ENCODE measurements at places on chromosomes 6 and 20.

- DNase-seq: no peak
Measured at GRCh38 chr20:19747903-19748302, 10.2 kb upstream of the RIN2 start.

DNA sequence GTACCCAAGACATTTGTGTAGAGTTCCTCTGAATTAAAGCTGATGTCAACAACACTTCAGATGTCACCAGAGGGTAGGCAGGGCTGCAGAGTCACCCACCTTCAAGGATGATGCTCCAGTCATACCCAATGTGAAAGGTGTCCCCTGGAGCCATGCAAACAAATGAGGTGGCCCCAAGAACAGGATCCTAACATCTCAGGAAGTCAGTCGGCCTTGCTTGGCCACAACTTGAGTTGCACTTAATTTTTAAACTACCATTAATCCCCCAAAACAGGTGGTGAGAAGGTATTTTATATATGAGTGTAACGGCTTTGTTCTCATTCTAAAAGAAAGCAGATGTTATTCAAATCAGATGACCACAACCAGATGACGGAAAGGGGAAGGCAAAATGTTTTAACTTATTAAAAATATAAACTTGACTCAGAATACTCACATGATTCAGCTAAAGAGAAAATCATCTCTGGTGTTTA lies 21.1 kb upstream of the SERPINB1 start:
- DNase-seq: peak; percentile 83

DNA sequence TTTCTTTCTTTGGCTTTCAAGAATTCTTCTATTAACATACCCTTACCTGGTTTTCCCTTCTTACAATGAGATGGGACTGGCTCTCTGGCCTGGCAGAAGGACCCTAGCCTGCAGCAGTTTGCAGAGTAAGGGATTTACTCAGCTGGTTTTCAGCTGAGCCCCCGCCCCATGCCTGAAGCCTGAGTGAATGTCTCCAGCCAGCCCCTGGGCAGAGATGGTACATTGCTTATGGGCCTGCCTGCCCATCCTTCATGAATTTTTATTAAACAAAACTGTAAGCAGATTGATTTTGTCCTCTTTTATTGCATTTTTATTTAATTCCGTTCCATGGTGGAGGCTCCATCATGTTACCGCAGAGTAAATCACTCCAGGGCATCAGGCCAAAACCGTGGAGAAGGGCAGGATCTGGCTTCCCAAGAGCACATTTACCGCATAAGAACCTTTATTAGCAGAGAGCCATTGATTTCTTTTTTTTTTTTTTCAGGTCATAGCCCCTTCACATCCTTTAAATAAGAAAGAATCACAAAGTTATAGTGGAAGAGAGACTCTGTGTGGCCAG lies 316.2 kb downstream of the DHX35 start:
- no peak for DNase-seq

DNA sequence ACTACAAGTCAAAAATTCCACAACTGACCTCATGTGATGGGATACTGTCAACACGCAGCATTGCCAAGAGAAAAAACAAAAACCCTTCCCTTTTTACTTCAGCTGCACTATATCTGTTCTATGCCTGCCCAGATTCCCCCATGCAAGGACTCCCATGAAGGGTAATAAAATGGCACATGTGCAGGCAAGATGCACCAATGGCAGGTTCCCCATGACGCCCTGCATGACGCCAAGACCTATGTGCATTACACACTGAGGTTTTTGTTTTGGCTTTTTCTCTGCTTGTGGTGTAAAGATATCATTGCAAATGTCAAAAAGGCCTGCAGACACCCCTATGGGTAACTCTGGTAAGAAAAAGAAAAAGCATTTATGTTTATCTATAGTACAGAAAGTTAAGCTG lies 403.4 kb downstream of the HDGFL1 start:
- DNase-seq: no peak

DNA sequence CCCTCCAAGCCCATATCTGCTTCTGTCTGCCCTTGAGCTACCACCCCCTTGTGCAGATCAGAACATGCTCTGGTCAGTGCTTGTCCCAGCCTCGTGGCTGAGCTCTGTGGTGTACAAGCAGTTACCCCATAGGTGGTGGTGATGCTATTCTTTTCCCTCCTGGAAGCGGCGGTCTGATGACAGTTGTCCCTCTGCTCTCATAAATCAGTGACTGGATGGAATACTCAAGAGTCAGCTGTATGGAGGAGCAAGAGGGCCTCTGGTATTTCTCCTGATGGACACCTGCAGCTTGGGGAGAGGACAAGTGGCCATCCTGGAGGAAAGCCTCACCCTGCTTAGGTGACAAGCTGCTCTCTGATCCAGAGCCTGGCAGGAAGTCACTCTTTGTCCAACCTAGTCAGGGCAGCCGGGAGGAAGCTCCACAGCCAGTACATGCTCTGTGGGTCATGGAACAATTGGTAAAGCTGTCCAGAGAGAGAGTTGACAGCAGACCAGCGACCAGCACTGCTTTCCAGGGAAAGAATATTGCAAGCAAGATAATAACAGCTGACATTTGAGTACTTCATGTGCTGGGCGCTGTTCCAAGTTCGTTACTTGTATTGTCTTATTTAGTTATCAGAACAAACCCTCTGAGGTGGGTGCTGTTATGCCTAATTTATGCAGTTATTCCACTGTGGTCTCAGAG lies 47.1 kb downstream of the SCAND1 start:
- no peak for DNase-seq

- no peak for DNase-seq
Measured at GRCh38 chr6:31831350-31832215, 4.0 kb downstream of the HSPA1B start.

DNA sequence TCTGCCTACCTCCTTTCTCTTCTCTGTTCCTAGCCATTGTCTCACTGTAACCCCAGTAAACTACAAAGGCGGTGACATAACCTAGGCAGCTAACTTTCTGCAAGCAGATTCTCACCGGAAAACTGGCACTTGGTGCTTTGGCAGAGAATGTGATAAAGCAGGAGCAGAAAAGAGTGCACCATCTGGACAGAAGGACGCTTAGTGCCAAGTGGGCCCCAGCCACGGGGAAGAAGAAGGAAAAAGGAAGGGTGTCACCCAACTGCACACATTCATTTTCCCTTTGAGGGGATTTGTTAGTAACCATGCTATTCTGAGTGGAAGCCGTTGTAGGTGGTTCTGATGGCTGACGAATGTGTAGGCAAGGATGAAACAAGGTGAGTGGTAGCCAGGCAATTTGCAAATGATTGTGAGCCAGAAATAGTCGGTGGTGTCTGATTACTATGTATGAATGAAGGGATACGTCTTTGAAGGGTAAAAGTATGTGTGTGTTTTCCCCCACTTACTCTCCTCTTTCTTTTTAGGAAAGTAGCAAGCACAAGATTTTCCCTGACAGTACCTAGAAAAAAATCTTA lies 148.3 kb upstream of the STXBP5 start:
- no peak for DNase-seq

DNA sequence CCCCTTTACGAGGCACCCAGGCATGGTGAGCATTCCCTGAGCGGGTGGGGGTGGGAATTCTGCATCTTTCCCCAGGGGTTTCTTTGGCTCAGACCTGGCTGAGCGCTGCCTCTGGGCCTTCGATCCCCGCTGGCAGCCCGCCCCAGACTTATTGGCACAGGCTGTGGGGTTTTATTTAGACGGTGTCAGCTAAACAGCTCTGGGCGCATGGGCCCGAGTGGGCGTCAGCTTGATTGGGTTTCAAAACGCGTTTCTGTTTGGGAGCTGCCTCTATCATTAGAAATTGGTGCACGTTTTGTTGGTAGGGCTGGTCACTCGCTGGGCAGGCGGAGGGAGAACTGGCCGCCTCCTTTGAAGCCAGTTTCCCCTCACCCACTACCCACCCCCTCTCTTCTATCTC lies 21.0 kb downstream of the PMEPA1 start:
- no peak for DNase-seq

DNA sequence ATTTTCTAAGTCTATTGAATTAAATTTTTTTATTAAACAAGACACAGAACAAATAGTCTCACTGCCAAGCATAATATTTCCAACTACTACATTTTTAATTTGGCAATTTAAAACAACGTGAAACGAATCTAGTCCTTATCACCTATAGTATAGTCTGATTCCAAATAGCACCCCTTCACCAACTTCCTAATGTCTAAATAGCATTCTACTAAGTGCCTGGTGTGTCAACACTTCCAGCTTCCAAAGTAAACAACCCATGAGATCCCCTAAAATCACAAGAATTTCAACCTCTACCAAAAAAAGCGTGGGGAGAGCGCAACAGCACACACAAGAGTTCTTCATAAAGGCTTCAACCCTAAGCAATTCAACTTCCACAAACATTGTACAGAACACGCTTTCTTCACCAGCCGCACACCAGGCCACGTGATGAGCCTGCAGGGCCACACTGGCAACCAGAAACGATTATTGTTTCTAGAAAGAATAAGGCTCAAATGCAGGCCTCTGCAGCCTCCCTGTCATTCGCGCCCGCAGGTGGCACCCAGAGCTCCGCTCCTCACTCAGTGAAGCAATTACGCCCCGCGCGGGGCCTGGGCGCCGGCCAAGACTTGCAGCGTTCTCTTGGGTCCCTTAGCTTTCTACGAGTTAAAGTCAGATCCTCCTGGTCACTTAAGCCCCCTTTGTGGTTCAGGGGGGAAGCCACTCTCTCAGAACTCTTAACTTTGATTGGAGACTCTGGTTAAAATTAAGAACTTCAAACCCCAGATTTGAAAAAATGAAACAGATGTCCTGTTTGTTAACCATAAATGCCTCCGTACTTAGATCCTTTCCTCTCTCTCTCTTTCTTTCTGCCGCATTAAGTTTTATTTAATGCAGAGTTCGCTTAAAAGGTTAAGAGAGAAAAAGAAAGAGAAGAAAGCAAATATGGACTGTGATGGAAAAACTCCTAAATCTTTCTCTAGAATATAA lies 18.3 kb downstream of the SIM1 start:
- DNase-seq: no peak

- DNase-seq: no peak
Measured at GRCh38 chr6:22019857-22020256, 277.0 kb downstream of the PRL start.

DNA sequence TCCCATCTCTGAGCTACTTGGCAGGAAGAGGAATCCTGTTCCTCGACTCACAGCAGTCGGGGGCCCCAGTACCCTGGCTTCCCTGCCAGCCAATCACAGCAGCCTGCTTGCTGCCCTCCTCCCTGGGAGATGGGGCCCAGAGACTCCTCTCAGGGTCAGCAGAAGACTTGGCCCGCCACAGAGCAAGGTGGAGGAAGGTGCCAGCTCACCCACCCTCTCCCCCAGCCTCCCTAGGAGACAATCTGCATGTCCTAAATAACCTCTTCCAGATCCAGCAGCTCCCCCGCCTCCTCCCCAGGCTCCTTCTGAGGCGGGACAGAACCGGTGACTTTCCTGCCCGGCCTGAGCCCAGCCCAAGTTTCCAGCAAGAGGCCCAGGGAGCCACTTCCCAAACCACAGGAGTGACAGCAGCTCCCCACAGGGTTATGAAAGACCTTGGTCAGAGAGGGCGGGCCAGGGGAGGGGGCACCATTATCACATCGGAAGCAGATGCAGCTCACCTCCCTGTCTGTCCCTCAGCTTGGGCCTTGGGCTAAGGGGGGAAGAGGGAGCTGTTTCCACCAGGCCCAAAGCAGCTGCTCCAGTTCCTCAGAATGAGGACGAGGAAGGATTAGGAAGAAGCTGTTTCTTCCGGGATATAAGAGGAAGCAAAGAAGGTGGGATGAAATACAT lies 2.3 kb downstream of the CCND3 start:
- DNase-seq: no peak

DNA sequence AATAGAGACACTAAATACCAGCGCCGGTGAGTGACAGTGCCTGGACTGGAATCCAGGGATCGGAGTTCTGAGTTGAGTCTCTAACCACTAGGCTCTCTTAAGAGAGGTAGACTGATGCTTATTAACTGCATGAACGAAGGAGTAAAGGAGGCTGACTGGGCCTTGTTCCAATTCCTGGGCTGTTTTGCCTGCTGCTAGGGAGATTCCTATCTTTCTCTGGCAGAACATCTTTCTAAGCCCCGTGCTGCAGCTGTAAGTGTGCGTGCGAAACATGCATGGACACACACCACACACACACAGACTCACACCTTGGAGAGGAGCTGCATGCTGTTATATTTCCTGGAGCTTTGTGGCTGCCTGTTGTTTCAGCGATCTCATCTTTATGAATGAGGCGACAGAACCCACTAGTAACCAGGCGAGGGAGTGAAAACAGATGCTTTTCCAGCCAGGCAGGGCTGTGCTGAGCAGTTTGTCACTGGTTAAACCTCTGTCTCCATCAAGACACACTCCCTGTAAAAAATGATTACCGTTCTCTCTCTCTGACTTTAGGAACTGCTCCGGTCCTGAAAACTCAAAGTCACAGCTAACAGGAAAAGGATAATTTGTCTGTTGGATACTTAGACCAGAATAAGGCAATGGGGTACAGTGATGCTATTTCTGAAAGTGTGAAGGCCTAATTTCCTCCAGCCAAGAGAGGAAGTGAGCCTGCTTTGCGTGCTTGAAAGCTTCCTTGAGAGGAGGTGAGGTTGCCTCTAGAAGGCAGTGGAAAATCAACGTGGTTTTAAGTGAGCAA lies 157.4 kb upstream of the ZNF217 start:
- DNase-seq: peak; percentile 69

DNA sequence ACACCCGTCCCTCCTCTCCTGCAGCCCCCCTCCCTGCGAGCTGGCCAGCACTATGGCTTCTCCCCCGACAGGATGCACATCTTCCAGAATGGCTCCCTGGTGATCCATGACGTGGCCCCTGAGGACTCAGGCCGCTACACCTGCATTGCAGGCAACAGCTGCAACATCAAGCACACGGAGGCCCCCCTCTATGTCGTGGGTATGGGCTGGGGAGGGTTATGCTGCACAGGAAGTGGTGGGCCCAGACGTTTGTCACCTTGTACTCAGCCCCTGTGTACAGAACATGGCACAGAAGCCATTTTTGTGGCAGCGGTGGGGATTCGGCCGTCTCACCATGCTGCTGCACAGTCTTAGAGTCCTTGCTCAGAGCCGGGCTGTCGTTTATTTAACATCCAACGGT lies 29.0 kb upstream of the SRF start:
- no peak for DNase-seq

- DNase-seq: no peak
Measured at GRCh38 chr6:277746-278145, 14.5 kb upstream of the DUSP22 start.

GRCh38 chr6:47057830-47058540 lies 15.9 kb upstream of the ADGRF1 start:
- DNase-seq: no peak

DNA sequence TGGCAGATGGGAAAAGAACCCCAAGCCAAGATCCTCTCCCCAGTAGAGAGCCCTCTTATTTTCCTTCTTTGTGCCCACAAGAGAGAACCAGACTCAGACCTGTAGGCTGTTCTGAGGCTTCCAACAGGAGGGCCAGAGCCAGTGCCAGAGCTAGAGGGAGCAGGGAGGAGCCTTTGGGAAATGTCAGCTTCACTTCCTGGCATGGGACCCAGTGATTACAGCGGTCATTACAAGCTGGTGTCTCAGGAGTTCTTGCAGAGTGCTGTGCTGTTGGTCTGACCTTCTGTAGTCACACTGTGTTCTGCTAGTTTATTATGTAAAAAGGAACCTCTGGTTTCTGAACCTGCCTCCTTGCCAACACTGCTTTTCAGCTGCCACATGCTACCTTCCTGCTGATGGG lies 38.9 kb downstream of the STK35 start:
- DNase-seq: no peak

- no peak for DNase-seq
Measured at GRCh38 chr6:13435477-13436246, 51.7 kb downstream of the GFOD1 start.

- no peak for DNase-seq
Measured at GRCh38 chr20:3313683-3314065, 74.7 kb upstream of the SLC4A11 start.

Measured in stimulated activated naive B cell treated with anti-CD40 and anti-IgM and Interleukin-4, amounts not matched to agents 10 μg/mL and 1 μg/mL and 100 μg/mL, for 72 hours (primary cell).